ENCODE measurements at places on chromosomes 6 and 20. TPM values are rescaled to one million over a fixed set of nuclear protein-coding genes. Genes with fewer than 3 reads are reported as not detected.

GRCh38 chr6:88890394-88890793 lies 73.0 kb downstream of the RNGTT start:
- no peak for DNase-seq

DNA sequence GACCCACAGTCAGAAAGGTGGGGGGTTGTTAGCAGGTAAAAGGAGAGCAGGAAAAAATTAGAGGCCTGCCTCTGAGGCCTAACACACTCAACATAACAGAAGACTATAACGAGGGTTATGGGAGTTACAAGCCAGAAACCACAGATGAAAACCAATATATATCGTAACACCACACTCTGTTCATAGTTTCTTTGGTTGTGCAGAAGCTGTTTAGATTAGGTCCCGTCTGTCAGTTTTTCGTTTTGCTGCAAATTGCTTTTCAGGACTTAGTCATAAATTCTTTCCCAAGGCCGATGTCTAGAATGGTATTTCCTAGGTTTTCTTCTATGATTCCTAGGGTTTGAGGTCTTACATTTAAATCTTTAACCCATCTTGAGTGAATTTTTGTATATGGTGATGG lies 3.7 kb upstream of the MAP3K5 start:
- no peak for DNase-seq

The DACT2 gene
- not detected for total RNA-seq

DNA sequence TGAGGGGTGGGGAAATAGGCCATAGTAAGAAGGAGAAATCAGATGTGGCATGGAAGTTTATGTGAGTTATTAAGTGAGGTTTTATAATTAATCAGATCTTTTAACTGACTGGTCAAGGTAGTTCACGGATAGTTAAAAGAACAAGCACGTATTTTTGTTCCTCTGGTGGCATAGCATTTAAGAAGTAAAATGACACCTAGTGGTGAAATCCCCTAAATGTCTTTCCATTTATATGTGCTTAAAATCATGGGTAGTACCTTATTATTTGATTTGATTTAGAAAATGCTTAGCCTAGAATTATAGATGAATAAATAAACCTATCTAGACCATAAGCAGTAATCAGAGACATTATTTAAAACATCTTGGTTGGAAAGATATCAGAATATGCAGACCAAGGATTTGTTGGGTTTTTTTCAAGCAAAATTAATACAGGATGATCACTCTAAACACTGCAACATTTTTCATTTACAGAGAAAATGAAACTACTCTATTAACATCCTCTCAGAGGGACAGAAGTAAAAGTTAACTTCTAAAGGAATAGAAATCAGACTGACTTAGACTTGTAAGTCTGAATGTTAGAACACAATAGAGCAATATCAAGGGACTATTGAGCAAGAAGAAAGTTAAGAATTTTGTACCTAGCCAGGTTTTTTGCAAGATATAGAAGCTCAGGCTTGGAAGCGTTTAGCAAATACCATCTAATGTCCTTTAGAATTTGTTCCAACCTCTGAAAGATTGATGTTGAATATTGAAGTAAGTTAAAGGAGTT lies 81.1 kb downstream of the STXBP5 start:
- DNase-seq = peak; percentile 68

The ZC2HC1B gene
- not detected for total RNA-seq

- DNase-seq = no peak
Measured at GRCh38 chr20:2509794-2510193, 1.1 kb upstream of the ZNF343 start.

- no peak for DNase-seq
Measured at GRCh38 chr6:42193491-42193894, 1.3 kb downstream of the GUCA1B start.

GRCh38 chr20:53187392-53188068 lies 215.4 kb downstream of the TSHZ2 start:
- no peak for DNase-seq

The OR2J2 gene
- not detected for total RNA-seq

The SEL1L2 gene
- total RNA-seq = not detected

DNA sequence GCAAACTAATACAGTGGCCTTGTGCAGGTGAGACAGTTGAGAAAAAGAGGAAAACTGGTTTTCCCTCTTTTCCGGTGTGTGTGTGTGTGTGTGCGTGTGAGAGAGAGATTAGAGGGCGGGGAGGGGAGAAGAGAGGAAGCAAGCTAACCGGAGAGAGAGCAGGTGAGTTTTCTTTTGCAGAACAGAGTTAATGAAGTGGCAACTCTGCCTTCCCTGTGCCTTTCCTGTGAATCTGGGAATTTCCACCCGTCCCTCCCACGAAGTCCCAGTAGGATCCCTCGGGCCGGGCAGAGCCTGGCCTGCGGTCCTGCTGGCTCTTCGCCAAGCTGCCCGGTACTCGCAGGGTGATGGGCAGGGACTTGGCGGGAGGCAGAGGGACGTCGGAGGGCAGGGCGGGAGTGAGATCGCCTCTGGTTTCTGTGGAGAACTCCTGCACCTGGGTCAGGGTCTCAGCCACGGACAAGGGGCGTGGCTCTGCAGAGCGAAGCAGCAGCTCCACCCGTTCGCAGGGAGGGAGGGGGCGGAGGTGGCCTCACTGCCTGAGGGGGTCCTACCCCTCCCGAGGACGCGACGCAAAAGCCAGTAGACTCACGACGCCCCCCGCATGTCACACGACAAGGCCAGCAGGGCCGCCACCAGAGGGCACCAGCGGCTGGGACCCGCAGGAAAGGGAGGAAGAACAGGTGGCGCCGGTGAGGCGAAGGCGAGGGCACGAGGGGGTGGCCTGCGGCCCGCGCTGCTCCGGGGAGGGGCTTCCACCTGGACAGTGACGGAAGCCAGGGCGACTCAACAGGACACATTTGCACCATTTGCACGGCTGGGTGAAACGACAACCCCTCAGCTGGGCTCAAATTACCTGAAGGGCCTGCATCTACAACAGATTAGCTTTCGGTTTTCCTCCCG lies 51.2 kb upstream of the RNF182 start:
- DNase-seq = peak; percentile 3

DNA sequence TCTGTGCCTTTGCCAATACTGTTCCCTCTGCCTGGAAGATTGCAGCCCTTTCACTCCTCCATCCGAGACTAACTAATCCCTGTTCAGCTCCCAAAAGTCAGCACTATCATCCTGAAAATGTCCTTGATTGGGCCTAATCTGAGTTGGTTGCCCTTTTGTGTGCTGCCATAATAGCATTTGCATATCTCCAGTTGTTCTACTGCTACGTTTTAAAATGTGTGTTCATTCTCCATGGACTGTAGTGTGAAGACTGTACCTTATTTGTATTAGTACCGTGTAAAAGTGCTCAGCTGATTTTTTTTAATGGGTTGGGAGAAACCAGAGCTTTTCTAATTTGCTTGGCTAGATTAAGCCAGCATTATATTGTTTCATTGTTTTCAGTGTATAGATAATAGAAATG lies 401.3 kb downstream of the LAMA2 start:
- DNase-seq = no peak

DNA sequence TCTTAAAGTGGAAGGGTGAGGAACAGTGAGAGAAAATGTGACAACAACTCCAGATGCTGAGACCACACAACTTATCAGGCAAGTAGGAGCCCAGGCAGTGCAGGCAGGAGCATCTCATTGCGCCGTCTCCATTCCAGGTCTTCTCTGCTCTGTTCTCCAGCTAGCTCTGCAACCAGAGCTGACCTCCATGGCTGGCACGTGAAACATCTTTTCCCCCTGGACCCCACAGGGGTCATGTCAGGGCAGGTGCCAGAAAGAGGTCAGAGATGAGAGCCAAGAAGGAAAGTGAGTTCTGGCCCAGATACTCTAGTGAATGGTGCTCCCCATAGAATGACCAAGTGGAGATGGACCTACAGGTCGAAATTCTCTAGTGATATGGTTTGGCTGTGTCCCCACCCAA lies 281.4 kb downstream of the SMOC2 start:
- no peak for DNase-seq

The LTB gene
- not detected for total RNA-seq

DNA sequence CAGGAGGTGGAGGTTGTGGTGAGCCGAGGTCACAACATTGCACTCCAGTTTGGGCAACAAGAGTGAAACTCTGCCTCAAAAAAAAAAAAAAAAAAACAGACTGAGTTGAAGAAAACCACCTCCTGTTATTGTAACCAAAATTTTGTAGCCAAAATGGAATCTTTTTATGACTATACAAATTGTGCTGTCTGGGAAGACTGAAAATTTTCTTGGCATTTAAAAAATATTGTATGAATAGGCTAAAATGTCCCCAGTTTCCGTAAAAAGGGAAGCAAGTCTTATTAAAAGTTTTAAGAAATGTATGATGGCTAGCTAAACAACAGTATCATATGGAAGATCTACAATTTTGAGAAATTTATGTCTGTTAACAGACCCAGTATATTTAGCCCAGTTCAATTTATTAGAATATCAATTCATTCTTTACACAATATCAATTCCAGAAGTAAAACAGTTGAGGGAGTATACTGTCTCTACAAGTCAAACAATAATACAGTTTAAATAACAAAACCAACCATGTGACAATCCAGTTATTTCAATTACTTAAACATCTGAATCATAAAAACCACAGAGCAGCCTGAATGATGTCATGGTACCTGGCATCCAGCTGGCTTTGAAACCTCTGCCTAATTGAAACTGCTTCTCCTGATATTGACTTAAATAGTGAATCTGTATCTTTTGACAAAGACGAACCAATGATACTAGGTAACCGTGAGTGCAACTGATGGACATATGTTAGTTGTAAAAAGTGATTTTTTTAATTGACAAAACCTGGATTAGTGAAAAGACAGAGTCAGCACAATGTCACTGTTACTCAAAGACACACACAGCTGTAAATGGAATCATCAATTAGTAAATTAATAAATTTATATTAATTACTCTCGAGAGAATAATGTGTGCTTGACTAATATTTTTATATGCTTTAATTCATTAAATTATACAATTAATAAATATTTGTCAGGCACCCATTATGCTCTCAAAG lies 166.6 kb upstream of the MARCKS start:
- DNase-seq = peak; percentile 89

The MRPS10 gene
- 66.5 TPM for total RNA-seq

The C6orf15 gene
- not detected for total RNA-seq

The PAK5 gene
- not detected for total RNA-seq

- no peak for DNase-seq
Measured at GRCh38 chr6:2795956-2796355, 30.8 kb downstream of the WRNIP1 start.

The LAMA2 gene
- total RNA-seq = 40.2 TPM

- no peak for DNase-seq
Measured at GRCh38 chr20:2246069-2246491, 49.7 kb upstream of the TGM3 start.

The CRISP3 gene
- total RNA-seq = not detected

DNA sequence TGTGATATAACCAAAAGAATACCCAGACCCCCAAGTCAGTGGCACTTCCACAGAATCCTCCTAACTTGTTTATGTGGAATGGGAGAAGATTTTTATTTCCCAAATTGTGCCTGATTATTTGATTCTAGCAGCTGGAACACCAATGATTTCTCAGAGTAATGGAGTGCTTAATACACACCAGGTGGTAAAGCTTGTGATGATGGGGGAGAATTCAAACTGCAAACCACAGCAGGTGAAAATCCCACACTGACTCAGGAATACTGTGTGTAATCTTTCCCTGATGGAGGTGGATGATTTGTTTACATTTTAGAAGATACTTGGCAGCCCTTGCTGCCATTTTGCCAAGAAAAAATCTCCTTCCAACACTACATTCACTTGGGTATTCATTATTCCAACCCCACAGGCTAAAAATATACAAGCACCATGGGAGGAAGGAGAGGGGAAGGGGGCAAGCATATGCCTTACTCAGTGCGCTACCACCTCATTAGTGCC lies 212.7 kb upstream of the PLN start:
- DNase-seq = no peak

- DNase-seq = peak; percentile 72
Measured at GRCh38 chr6:26254724-26255123, 110.3 kb upstream of the BTN3A2 start.

The VPS52 gene
- 38.9 TPM for total RNA-seq

DNA sequence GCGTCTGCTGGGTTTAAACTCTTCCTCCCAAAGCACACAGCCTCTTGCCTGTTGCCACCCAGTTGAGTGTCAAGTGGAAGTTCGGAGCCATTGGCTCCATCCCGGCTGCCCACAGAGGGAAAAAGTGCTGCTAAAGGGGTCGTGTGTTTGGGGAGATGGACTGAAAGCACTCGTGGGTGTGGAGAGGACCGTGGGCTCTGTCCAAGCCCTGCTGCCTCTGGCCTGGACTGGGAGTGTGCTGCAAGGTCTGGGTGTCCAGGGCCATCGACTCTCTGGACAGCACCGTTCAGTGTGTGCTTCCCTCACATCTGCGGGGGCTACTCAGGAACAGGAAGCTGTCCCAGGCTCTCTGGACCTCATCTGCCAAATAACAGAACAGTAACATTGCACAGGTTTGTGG lies 269.3 kb downstream of the DLL1 start:
- no peak for DNase-seq

- peak; percentile 56 for DNase-seq
Measured at GRCh38 chr6:7413151-7413823, 23.7 kb downstream of the RIOK1 start.

DNA sequence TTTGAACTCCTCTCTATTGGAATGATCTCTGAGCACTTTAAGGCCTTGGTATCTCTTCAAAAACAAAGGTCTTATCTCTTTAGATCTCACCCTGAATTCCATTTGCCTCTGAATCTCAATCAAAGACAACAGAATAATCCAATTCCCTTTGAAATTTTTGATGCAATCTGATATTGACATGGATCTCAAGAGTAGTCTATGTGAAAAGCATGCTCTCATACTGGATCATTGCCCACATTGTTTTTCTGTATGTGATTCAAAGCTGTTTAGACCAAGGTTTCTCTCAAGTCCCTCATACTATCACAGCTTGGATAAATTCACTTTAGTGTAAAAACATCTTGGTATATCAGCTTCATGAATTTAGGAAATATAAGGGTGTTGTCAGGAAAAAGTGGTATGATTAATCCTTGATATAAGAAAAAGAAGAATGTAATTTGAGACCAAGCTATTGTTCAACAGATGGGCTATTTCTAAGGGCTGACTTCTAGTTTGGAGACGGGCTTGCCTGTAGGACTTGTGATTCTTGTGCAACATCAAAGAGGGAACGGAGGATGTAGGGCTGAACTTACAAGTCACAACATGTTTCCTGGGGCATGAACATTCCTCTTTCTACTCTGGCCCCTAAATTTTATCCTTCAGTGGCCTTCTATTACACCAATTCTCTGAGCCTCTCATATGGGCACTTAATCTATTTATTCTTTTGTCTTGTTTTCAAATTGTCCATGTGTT lies 77.9 kb upstream of the CITED2 start:
- no peak for DNase-seq

The HSPA12B gene
- total RNA-seq = under 0.01 TPM

- peak; percentile 24 for DNase-seq
Measured at GRCh38 chr20:10761232-10761631, 87.4 kb upstream of the JAG1 start.

DNA sequence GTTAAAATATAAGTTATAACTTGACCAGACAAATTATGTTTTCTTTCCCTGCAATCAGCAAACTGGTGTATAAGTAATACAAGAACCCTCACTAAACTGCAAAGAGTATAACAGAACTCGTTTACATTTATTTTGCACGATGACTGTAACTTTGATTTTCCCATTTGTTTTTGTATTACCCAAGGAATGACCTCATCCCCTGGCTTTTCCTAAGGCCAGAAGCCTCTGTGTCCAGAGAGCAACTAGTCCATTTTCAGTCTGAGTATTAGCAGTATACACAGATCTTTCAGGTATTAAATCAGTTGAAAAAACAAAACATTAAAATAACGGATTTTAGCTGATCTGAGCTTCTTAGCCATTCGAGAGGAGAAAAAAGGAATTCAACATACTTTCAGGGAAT lies 17.2 kb downstream of the COL19A1 start:
- DNase-seq = no peak

The PROKR2 gene
- not detected for total RNA-seq

GRCh38 chr6:1296542-1296941 lies 15.4 kb upstream of the FOXQ1 start:
- DNase-seq = peak; percentile 75
